ENCODE measurements at places on chromosomes 5 and 9.

- no peak for DNase-seq
These were observed 188.5 kb upstream of the NREP start for GRCh38 chr5:111945535-111945934.

DNA sequence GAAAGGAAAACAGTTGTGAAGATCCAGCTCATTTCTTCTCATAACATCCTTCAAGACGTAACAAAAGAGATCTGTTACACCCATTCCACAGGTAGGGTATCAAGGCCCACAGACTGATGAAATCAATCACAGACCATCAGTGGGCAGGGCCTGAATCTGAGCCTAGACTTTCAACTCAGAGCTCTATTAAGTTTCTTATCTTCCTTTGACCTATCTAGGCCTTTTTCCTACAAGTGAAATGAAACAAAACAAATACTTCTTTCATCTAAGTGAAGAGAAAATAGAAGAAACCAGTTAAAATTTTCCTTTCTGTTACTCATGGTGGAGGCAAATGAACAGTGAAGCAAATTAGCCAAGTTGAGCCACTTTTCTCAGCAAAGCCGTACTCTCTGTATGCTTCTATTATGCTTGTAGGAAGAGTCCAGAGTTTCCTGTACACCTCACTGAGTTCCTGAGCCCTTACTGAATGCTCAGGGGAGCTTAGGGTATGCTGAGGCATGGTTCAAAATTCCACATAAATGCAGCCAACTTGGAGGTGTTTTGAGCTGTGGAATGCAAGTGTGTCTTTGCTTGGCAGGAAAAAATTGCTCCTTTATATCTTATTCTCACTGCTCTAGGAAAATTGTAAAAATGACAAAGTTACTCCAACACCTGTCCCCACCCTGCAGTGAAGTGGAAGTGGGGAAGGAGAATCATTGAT lies 91.9 kb downstream of the FEM1C start:
- no peak for DNase-seq

DNA sequence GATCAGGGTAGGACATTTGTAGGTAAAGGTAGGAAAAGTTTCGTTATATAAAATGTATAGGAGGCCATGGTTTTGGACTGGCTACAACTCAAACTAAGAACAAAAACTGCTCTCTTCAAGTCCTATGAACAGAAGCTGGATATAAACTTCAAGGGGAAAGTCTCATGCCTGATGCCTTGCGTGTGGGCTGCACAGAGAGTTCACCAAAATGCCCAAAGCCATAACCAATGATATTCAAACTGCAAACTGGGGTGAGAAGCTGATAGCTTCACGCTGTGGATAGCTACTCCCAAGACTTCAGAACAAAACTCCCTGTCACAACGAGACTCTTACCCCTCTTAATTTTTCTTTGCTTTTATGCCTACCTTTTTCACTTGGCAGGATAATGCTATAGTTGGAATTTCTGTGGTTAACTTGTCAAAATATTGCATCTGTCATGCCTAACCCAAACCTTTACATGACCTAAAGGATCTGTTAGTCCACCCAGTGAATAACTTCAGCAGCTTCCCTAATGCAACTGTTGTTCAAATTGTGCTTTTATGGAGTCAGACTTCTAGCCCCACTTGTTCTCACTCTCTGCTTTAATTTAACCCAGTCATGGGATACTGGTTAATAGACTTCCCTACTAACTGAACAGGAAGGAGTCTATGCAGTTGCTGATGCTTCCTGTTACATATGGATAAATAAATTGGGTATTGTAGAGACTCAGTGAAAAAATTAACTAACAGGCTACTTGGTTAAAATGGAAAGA lies 71.9 kb downstream of the SFXN1 start:
- DNase-seq, result no peak

DNA sequence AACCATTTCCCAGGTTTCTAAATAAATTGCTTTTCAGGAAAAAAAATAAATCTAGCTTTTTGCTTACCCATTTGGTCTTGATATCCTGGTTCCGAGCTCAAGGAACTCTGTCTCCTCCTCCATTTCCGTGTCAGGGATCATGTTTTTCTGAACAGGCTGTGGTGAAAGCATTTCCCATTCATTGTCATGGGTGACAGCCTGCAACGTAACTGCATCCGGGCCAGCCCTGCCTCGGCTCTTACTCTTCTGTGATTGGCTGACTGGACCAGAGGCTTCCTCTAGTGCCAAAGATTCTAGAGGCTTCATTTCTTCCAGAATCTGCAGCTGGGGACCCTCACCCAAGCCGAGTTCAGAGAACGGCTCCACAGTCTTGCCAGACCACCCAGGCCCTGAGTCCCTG lies 61.0 kb upstream of the PCA3 start:
- DNase-seq, result no peak

DNA sequence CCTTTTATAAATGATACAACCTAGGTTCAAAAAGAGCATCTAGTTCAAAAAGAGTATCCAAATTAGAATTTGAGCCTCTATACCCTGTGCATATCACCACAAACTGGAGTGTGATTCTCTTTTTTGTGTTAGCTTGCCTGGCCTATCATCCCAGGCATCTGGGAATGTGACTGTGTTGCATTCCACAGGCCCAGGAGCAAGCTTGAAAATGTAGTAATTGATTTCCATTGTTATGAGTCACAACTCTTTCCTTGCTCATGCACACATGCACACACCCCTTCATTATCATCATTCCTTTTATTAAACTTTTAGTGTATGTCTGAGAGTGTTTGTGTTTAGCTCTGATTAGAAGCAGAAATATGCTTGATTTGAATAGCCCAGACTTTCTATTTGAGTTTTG lies 75.2 kb downstream of the FCHO2 start:
- no peak for DNase-seq

DNA sequence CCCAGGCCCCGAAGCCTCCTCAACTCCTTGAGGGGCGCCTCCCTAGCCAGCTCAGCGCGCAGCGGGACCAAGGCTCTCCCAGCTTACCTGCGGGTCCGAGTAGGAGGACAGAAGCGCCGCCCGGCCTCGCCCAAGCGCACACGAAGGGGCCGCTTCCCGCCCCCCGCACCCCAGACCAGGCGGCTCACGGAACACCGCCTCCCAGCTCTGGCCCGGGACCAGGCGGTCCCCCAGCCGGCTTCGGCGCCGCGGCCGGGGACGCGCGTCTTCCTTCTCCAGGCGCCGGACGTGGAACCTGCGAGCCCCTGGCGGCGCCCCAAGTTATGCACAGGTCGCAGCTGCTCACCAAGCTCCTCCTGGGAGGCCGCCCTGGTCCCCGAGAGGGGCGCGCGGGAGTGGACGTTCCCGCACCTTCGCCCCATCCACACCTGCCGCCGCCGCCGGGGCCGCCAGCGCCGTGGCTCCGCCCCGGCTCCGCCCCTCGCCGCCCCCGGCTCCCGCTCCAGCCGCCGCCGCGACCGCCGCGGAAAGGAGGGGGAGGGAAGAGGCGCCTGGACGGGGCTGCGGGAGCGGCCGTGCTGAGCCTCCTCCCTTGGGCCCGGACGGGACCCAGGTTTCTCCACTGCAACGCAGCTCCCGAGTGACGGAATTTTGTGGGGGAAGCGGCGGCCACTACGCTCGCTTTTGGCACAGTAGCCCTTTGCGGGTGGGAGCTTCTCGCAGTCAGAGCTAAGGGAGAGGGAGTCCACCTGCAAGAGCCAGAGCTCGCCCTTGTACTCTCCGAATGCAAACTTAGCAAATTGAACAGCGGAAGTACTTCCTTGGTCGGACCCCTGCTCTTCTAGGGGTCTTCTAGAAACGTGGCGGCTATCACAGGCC lies 77.5 kb upstream of the IFNE start:
- peak; percentile 37 for DNase-seq

DNA sequence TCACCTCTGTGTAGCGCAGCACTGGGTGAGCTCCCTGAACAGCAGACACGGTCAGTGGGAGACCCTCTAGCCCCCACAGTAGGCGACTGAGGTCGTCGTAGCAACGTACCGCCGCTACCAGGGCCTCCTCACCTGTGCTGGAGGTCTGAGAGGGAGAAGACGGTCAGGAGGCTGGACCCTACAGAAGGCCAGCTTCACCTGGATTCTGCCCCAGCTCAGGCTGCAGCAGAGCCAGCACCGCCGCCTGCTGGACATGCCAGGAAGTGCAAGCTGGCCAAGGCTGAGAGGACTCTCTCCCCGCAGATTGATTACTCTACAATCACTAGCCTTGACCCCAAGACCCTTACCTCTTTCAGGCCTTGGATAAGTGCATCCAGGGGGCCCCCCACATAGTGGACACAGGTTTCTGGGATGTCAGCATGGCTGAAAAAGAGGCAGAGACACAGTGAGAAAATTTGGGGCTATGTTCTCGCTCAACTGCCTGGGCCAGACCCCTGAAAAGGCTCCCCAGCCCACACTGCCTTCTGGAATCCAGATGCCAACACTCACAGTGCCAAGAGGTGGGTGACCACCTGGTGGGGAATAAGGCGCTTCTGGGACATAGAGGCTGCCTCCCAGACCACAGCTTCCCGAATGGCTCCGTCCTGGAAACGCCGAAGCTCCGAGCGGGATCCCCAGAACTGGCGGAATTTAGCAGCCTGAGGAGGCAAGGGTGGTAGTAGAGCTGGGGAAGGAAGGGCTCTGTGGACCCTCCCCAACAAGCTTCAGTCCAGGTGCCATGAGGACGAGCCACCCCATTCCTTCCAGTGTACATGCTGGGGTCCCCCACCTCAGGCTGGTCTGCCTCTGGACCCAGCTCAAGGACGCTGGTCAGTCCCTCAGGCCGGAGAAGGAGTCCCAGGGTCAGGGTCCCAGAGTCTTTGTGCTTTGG lies 6.9 kb downstream of the NOL6 start:
- DNase-seq, result peak; percentile 78

- no peak for DNase-seq
These were observed 57.4 kb upstream of the SLC25A51 start for GRCh38 chr9:37961351-37961750.

GRCh38 chr9:13386935-13387733 lies 107.6 kb upstream of the MPDZ start:
- no peak for DNase-seq

DNA sequence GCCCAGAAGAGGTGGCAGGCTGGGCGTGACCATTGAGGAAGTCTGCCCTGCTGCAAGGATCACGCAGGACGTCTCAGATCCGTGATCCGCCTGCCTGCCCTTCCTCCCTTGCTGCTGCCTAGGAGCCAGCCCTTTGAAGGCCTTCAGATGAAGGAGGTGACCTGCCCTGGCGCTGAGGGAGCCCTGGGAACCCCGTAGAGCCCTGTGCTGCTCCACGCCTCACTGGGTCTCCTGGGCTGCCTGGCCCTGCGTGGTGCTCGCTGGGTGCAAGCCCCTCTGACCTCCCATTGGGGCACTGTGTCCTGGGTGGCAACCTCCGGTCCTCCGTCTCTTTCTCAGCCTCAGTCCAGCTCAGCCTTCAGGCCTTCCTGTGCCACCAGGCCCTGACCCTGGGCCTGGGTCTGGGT lies 295.3 kb upstream of the IRX4 start:
- no peak for DNase-seq

GRCh38 chr5:19169426-19169825 lies 818.6 kb downstream of the CDH18 start:
- no peak for DNase-seq

- DNase-seq, result no peak
These were observed 7.0 kb upstream of the WHRN start for GRCh38 chr9:114511978-114512874.

- DNase-seq, result no peak
These were observed 222.4 kb downstream of the CTNND2 start for GRCh38 chr5:11681796-11682195.

- DNase-seq, result no peak
These were observed 11.2 kb downstream of the FAM240B start for GRCh38 chr9:38708759-38709158.

DNA sequence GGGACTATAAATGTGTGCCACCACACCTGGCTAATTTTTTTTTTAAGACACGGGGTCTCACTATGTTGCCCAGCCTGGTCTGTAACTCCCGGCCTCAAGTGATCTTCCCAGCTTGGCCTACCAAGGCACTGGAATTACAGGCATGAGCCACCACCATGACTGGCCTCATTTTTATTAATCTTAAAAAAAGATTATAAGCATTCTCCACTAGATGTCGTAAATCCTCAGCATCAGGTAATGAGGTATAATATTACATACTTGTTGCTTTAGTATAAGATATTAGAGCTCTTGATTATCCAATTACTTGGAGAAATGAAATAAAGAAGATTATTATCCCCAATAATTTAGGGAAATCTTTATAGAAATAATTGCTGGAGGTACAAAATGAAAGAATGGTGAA lies 78.2 kb upstream of the HTR1A start:
- DNase-seq, result no peak

DNA sequence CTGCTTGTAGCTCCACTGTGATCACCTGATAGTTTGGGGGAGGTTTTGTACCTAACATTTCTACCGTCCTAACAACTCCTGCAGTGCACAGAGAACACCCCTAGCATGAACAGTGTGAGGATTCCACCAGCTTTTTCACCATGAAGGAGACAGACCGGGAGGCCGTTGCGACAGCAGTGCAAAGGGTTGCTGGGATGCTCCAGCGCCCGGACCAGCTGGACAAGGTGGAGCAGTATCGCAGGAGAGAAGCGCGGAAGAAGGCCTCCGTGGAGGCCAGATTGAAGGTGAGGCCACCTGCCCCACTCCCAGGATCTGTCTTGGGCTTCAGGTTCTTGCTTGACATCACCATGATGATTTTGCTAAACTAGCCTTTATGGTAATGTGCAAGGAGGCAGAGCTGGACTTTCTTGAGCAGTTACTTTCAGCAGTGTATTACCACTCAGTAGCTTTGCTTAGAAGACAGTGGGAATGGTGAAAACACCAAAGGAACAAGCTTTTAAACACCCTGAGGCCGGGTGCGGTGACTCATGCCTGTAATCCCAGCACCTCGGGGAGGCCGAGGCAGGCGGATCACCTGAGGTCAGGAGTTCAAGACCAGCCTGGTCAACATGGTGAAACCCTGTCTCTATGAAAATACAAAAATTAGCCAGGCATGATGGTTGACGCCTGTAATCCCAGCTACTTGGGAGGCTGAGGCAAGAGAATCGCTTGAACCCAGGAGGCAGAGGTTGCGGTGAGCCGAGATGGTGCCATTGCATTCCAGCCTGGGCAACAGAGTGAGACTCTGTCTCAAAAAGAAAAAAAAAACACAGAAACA lies 3.3 kb downstream of the EXOC3 start:
- no peak for DNase-seq

- no peak for DNase-seq
These were observed 171.6 kb downstream of the RASEF start for GRCh38 chr9:82891321-82891720.

DNA sequence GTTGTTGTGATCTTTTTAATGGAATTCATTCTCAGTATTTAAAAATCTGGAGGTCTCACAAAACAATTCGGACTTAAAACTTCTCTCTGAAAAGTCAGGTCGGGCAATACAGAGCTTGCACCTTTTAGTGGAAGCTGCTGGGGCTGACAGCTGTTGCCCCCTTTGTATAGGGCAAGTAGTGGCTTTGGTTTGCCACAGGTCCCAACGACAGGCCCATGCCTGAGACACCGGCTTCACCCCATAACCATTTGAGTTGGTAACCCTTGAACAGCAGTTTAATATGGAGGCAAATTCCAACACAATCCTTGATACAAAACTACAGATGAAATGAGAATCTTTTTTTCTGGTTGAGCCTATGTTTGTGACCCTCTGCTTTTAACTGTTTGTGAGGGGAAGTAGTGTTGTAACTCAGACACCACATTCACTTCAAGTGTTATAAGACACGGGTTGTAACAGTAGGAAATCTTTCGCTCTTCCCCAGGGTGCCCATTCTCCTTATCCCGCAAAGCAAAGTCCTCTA lies 752 bp upstream of the GLRX start:
- no peak for DNase-seq
